ENCODE measurements at places on chromosomes 7 and 10. TPM values are rescaled to one million over a fixed set of nuclear protein-coding genes. Genes with fewer than 3 reads are reported as not detected.

Gene AKR1C8
- polyA plus RNA-seq = 0.06 TPM

Gene CTTNBP2
- 0.45 TPM for polyA plus RNA-seq

Gene FFAR4
- polyA plus RNA-seq = 0.99 TPM

Gene PRKCQ
- polyA plus RNA-seq = 1.4 TPM

Gene NPC1L1
- 108 TPM for polyA plus RNA-seq

Gene POT1
- polyA plus RNA-seq = 6.8 TPM

Gene R3HCC1L
- polyA plus RNA-seq = 12.4 TPM
